ENCODE measurements at places on chromosomes 1 and 21.

DNA sequence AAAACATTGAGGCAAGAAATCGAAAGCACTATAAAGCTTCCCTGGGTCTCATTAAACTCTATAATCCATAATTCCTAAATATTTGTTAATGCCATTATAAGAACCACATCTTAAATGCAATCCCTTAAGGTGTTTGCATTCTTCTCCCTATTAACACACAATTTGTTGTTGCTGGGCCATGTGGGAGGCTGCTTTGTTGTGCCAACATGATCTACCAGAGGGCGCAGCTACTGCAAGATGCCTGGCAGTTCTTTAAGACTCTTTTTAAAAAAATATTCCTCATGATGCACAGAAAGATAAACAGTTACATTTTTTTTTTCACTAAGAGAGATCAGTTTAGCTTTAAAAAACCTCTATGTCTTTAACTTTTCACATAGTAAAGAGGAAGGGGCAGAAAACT lies 39.0 kb upstream of the BCAS2 start:
- DNase-seq: no peak

DNA sequence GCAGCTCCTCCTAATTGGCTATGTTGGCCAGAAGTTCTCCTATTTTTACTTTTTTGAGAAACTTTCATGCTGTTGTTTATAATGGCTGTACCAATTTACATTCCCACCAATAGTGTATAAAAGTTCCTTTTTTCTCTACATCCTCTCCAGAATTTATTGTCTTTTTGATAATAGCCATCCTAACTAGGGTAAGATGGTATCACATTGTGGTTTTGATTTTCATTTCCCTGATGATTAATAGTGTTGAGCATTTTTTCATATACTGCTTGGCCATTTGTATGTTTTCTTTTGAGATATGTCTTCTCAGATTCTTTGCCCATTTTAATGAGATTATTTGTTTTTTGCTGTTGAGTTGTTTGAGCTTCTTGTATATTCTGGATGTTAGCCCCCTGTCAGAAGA lies 46.8 kb downstream of the NTMT2 start:
- no peak for DNase-seq

GRCh38 chr1:96519851-96520578 lies 201.6 kb upstream of the PTBP2 start:
- DNase-seq: no peak

DNA sequence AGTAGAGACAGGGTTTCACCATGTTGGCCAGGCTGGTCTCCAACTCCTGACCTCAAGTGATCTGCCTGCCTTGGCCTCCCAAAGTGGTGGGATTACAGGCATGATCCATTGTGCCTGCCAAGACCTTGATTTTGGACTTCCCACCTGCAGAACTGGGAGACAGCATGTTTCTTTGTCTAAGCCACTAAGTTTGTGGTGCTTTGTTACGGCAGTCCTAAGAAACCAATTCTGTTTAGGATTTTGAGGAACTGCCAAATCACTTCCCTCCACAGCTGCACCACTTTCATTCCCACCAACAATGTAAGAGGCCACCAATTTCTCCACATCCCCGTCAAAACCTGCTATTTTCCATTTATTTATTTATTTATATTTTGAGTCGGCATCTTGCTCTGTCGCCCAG lies 46.1 kb downstream of the CHAF1B start:
- no peak for DNase-seq

- DNase-seq: no peak
Observed at GRCh38 chr1:99682291-99682751, 36.4 kb downstream of the PALMD start.

Measured in activated T-cell treated with anti-CD3 and anti-CD28 coated beads for 1 hour (primary cell).